ENCODE measurements at places on chromosomes 2 and 18. TPM values are rescaled to one million over a fixed set of nuclear protein-coding genes. Genes with fewer than 3 reads are reported as not detected.

GRCh38 chr2:9394816-9395215 is 28.5 kb downstream of the ITGB1BP1 start:
- DNase-seq, result no peak

The RAD51AP2 gene
- not detected for total RNA-seq

GRCh38 chr2:19178175-19178574 is 180.2 kb downstream of the OSR1 start:
- DNase-seq, result no peak

The SERPINB11 gene
- total RNA-seq, result not detected

The VAMP8 gene
- total RNA-seq, result 268 TPM

- DNase-seq, result no peak
These were observed 66.5 kb upstream of the THUMPD2 start for GRCh38 chr2:39845460-39846146.

DNA sequence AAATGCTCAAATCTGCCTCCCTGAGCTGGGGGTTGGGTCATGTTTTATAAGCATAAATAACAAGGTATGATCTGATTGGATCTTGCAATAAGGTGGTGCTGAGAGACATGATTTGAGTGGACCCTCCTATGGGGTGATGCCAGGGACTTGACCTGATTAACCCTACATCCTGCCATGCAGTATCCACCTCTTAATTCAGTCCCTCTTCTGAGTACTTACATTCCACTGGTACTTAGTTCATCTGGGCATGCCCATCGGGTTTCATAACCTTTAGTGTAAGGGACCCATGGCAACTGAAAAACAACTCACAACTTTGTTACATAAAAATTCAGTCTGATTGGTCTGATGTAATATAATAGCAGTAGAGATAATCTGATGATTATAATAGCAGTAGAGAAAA is 397.9 kb upstream of the HNMT start:
- DNase-seq, result no peak

The CNDP1 gene
- total RNA-seq, result not detected

The NTSR2 gene
- not detected for total RNA-seq

DNA sequence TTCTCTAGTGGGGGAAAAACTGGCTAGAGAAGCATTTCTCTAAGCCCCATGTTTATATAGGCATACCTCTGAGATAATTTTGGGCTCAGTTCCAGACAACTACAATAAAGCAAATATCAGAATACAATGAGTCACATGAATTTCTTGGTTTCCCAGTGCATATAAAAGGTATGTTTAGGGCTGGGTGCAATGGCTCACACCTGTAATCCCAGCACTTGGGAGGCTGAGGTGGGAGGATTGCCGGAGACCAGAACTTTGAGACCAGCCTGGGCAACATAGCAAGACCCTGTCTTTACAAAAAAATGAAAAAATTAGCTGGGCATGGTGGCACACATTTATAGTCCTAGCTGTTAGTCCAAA is 22.2 kb downstream of the TSN start:
- DNase-seq, result no peak

- DNase-seq, result no peak
These were observed 24.4 kb downstream of the SATB2 start for GRCh38 chr2:199433204-199433832.

The IL37 gene
- 0.64 TPM for total RNA-seq

- DNase-seq, result no peak
These were observed 78.2 kb downstream of the CAPN13 start for GRCh38 chr2:30729031-30729430.

GRCh38 chr2:28325567-28326468 is 66.8 kb upstream of the FOSL2 start:
- DNase-seq, result no peak

The UGP2 gene
- total RNA-seq, result 600 TPM

The DSC2 gene
- total RNA-seq, result 261 TPM

The DSG1 gene
- not detected for total RNA-seq

- DNase-seq, result no peak
These were observed 28.2 kb downstream of the CCDC102B start for GRCh38 chr18:68826121-68826520.

DNA sequence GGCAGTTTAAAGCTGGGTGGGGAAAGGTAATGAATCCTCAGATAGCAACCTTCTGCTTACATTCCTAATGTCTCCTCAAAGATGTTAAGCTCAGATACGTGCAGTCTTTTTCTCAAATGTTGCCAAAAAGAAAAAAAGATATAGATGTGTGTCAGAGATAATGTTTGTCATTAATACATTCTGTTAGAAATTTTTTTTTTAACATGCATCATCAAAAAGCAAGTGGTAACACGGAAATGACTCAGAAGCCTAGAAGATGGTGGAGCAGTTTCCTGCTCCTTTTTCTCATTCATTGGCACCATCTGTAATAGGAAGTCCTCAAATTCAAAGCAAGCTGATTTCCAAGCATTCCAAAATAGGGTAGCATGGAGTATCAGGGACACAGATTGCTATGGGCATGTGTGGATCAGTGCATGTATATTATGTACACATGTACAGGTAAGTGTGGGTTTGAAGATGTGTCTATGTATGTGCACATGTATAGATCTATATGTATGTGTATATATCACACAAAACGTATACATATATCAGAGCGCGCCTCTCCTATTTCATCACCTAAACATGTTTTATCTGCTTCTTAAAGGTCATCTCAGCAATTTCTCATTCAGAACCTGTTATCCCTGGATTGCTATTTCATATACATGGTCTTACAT is 79.9 kb upstream of the ITGB6 start:
- no peak for DNase-seq

- DNase-seq, result no peak
These were observed 32.0 kb downstream of the CTAGE1 start for GRCh38 chr18:22385718-22386117.

All from left colon (tissue), 2 donors.